ENCODE measurements at places on chromosomes 16 and 17.

GRCh38 chr17:1629504-1630310, 1.1 kb upstream of the SLC43A2 start:
- DNase-seq, result peak; percentile 33

DNA sequence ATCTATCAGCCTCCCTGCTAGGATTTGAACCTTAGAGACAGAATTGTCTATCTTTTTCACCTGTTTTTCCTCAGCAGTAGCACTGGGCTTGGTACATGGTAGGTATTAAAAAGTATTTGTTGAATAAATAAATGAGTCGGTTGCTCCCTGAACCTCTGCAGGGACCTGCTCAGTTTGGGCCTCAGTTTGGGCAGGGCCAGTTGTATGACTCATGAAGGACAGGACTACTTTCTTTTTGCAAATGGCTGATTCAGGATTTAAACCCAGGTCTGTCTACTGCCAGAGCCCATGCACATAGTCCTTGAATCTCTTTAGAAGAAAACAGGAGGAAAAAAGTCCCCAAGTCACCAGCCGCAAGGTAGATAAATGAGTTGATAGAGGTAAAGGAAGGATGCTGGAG, 3.1 kb downstream of the MMP2 start:
- no peak for DNase-seq

- no peak for DNase-seq
Measured at GRCh38 chr16:17471719-17472461, 1.1 kb upstream of the XYLT1 start.

GRCh38 chr16:35146723-35147458, 1687.5 kb downstream of the TP53TG3F start:
- no peak for DNase-seq

Measured in iris pigment epithelial cell (primary cell).